NCI-H1105 treated with DMSO at 0.1 percent for 48 hours (cell line): ENCODE measurements at places on chromosomes 5 and 9.

GRCh38 chr5:81556809-81557208 lies 162.9 kb upstream of the ACOT12 start:
- DNase-seq = no peak

- DNase-seq = no peak
These were observed 57.5 kb upstream of the STK32A start for GRCh38 chr5:147177125-147177840.

DNA sequence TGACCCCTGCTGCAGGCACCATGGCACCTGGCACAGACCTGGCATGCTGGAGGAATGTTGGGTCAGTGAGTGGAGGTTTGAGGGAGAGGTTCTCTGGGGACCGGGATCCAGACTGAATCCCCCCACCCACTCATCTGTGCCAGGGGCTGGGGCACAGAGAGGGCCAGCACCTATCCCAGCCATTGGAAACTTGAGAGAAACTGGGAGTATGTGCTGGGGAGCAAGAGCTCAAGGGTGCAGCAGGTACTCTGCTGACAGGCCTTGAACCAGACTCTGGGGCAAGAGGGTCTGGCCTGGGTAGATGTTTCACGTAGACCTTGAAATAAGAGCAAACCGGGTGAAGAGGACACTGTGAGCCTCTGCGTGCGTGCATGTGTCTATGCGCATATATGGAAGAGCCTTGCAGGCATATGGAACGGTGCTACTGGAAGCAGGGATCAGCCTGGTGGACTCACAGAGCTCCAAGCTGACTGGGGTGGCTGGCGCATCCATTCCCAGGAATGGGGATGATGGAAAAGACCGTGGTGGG lies 8.8 kb downstream of the FGF18 start:
- DNase-seq = no peak

DNA sequence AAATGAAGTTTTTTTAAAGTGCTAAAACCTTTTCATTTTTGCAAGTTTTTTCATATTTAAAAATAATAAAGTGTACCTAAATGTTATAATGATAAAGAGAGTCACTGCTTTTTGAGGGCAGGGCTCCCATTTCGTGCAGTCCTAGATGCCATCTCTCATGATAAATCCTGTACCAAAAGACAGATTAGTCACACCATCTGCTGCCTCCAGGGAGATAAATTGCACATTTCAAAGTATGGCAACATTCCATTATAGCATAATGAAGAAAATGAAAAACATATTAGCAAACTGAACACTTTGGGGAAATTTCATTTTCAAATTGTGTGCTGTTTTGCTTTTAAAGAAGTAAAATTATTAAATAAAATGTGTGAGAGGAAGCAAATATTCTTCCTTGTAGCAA lies 257.2 kb downstream of the KIAA0825 start:
- no peak for DNase-seq

DNA sequence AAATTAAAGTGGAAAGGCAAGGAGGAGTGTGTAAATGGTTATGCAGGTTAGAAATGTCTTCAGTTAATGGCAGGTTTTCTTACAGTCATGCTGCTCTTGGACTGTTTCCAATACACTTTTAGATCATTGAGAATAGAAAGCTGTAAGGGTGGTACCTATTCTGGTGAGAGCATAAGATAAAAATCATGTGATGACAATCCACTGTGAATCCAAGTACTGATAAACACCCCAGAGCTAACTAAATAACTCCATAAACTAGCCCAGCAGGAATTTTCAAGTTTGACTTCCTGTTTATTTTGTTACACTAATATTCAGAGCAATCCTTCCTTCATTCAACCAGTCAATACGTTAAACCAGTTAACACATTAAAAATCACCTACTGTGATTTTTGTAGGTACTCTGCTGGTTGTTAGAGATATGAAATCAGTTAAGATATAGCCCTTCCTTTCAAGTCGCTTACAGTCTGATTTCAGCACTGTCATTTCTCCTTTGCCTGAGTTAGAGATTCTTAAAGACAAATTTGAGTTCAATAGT lies 22.6 kb downstream of the VCAN start:
- no peak for DNase-seq

DNA sequence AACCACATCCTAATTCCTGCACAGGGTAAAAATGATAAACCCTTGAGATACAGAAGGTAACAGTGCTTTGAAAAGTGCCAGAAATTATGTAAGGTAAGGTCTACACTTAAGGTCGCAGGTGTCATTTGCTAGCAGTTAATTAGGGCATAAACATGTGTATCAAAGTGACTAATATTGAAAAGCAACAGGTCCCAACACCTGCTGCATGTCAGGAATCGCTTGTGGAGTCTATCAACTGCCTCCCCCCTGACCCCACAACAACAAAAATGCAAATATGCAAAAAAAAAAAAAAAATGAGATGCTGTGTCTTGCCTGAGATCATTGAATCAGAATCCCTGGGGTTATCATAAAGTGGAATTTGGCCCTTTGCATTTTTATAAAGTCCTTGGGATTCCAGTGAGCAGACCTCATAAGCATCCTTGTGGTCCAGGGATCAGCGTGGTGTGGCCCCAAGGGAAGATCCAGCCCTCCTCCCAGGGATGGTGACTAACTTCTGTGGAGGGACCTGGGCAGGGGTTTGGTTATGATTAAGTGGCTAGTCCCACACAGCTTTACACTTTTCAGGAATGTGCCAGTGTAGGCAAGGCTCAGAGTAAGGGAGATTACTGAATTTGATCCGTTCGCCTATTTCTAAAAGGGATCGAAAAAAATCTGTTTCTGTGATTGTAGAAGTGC lies 92.5 kb upstream of the TNFSF8 start:
- no peak for DNase-seq
